ENCODE measurements at places on chromosomes 16 and 17.
A peak's percentile ranks its signal among the peaks of the same experiment; 100 is the strongest.

DNA sequence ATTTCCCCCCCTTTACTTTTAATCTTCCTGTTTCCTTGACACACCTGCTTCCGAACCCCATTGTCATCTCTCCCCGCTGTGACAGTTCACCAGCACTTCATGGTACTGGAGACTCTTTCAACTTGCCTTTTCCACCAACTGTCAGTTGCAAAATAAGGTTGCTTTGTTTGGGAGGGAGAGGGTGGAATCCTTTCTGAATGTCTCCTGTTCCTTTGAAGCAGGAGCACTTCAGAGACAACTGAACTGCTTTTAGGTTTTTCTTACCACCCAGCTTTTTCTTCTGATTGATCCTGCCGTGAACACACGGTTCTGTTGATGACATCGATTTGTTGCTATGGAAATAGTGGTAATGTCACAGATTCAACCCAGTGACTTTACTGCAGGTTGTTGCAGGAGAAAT is 42.0 kb downstream of the RPA1 start:
- no peak for DNase-seq

DNA sequence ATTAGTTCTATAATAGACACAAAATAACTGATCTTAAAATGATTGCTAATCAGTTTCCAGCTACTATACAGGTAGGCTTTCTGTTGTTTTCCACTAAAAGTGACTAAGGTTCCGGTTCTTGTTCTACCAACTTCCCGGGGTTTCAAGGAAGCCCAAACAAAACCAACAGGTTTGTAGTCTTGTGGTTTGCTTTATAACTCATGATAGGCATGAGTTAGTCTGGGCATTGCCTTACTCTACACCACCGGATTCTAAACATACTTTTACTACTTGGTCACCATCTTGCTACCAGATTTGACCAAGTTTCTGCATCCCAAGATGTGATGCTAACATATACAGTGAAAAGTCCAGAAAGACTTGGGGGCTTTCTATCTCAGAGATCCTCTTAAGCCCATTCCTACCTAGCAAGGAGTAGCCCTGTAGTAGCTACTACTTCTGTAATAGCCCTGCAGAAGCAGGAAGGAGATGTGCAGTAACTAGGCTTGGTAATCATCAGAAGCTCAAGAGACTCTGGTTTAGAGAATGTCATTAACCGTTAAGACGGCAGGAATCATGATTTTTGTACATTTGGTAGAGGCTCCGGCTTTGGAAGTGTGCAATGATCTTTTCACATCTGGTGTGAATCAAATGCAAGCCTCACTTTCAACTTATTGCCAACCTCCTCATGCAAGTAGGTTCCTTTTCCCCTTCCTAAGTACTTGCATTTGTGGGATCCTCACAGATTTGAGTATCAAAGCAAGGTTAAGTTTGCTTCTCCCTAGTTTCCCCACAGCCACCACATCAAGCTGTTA is 1.6 kb downstream of the FAM117A start:
- DNase-seq = no peak

DNA sequence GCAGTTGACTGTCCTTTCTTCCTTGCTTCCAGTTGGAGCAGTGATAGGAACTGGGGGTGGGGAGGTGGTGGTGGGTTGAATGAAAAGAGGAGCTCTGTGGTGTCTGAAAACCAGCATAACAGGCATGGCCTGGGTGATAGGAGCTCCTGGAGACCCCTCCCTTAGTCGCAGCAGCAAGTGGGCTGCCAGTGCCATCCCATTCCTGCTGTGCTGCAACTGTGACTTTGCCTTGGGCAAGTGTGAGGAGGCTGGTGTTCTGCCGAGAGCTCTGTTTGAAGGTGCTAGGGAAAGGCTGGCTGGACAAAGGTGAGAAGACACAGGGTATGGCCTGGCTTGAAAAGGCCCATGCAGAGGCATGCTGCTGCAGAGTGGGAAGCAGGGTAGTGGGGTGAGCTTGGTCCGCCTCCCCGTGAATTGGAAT is 2.7 kb upstream of the CDK5R1 start:
- DNase-seq = no peak

- no peak for DNase-seq
These were observed at the start of gene HBM for GRCh38 chr16:165539-166374. Gene HBM (plus strand): TSS chr16:165978. CDS start chr16:165998, 20 bp downstream.

DNA sequence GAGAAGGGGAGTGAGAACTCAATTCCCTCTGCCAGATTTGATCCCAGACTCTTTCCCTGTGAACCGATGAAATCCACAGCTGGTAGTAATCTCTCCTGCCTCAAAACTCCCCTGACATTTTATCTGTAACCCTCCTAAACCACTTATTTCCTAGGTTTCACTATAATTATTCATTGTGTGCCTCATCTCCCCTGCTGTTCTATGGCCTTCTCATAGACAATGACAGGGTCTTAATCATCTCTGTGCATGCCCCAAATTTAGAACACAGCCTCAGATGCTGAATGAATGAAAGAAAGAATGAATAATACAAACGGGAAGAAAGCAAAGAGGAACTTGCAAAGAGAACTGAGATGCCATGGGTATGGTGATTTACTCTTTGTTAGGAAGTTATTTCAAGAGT is 451.1 kb downstream of the HS3ST3B1 start:
- DNase-seq = no peak

GRCh38 chr16:6946106-6946505 is 386.5 kb upstream of the RBFOX1 start:
- DNase-seq = no peak

DNA sequence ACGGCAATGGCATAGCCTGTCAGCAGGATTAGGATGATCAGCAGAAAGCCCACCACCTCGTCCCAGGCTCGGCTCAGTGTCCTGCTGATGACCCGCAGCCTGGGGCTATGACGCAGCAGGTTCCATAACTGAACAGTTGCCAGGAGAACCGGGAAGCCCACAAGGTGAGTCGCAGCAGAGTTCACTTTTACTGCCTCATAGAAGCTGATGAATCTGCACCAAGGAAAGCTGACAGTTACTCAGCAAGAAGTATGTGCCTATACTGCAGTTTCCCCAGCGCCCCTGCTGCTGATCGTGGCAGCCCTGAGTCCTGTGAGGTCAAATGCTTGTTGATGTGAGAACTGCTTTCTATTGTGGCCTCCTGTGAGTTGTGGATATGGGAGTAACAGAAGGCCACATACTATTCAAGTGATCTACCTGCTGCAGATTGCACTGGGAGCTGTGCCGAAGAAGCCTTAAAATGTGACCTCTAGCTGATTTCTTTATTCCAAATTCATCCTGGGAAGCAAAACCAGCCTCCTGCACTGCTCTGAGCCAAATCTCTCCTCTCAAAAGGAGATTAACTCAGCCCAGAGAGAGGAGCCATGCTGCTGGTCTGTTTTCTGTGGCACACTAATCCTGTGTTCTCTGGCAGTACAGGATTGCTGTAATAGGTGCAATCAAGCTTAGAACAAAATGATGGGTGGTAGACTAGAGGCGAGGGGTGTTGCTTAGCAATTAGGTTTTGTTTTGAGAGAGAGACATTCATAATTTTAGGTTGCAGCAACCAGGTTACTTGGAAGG is 38.8 kb downstream of the IST1 start:
- DNase-seq = no peak

DNA sequence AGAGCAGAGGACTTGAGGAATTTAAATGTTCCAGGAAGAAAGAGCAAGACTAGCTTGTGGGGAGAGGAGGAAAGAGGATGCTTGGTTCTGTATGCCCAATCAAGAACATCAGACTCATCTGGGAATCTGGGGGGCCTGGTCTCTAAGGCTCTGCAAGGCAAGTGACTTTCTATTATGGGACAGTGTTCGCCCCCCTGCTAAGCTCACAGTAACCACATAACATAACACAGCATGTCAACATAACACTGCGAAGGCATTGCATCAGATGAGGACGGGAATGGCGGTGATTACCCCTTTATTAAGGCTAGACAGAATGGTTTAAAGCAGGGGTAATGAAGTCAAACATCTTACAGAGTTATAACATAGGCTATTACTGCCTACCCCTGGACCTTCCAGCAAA is 176.6 kb upstream of the IRX6 start:
- no peak for DNase-seq

GRCh38 chr17:1796800-1797199 is 32.9 kb downstream of the SMYD4 start:
- DNase-seq = no peak

DNA sequence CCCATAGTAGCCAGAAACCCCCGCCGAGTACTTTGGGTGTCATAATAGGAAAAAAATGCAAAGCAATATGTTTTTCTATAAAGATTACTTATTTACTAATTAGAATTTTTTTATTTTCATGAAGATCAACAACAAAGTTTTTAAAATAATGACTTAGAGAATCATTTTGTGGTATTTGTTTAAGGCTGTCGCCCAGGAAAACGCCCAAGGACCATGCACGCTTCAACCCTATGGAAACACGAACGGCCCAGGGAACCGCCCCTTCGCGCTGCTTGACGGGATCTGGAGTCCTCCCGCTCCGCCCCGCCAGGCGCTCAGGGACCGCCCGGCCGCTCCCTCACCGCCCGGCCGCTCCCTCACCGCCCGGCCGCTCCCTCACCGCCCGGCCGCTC is 408 bp upstream of the KPNA2 start:
- peak; percentile 95 for DNase-seq

DNA sequence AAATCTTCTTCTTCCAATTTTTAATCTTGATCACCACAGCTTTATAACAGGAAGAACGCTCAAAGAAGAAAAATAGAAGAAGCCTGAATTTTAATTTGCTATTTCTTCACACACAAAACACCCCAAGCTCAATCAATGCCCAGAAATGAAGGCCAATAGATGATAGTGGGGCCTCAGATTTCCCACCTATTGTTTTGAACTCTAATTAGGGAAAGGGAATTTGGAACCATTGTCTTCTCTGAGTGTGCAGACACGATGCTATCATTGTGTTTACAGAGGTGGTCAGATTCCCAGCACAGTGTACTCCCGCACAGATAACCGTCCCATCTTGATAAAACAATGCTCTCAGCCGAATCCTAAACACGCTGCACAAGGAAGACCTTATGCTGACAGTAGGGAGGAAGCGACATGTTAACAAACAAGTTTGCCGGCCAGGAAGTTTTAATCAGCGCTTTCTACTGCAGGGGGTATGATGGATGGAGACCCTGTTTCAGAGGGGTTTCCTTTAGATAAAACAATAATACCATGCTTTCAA is 684.7 kb downstream of the MAF start:
- DNase-seq = no peak

DNA sequence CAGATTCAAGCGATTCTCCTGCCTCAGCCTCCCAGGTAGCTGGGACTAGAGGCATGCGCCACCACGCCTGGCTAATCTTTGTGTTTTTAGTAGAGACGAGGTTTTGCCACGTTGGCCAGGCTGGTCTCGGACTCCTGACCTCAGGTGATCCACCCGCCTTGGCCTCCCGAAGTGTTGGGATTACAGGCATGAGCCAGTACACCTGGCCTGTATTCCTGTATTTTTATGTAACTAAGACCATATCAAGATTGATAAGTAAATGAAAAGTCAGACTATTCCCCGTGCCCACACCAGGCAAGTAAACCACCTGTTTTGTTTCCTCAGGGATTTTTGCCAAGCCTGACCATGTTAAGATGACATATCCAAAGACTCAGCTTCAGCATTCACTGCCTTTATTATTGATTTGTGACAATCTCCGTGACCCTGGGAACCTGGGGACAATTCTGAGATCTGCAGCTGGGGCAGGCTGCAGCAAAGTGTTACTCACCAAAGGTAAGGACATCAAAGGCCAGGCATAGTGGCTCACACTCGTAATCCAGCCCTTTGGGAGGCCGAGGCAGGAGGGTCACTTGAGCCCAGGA is 5.6 kb downstream of the MRM3 start:
- no peak for DNase-seq

GRCh38 chr17:7249214-7249613 is 2.3 kb downstream of the CTDNEP1 start:
- no peak for DNase-seq

GRCh38 chr17:42247734-42248133 is 28.5 kb downstream of the STAT5B start:
- no peak for DNase-seq

DNA sequence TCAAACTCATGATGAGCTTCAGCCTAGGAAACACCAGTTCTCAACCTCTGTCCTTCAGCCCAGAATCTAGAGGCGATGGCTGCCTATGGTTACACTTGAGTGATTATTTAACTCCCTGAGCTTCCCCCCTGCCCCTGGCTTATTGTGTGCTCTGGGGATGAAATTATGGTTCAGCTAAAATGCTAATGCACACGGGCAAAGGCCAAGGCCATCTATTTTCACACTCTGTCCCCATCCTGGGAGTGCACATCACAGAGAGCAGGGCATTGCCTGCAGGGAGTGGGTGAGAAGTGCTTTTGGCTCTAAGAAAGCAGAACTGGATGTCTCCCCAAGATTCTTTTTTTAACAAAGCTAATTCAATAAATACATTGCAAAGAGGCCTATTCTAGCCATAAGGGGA is 21.6 kb upstream of the CACNG5 start:
- no peak for DNase-seq

- no peak for DNase-seq
These were observed 116.9 kb downstream of the DNAH3 start for GRCh38 chr16:21033704-21034103.

- DNase-seq = no peak
These were observed 8.9 kb downstream of the DUS2 start for GRCh38 chr16:68031951-68032350.

DNA sequence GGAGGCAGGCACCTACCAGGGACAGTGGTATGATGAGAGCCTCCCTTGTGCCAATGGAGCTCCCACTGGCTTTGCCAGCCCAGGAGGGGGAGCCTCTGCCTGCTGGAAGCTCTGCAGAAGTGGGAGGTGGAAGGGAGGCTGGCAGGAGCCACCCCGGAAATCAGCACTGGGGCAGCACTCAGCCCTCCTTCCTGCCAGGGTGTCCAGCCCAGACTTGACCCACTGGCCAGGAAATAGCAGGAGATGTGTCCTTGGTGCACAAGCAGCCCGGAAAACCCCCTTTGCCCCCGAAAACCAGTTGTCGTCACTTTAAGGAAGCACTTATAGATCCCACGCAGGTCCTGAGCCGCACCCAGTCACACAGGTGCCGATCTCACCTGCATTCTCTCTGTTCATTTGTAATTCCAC is 49.3 kb upstream of the CACNG4 start:
- DNase-seq = no peak

- DNase-seq = no peak
These were observed 36.3 kb upstream of the CACNG1 start for GRCh38 chr17:67008101-67008500.

DNA sequence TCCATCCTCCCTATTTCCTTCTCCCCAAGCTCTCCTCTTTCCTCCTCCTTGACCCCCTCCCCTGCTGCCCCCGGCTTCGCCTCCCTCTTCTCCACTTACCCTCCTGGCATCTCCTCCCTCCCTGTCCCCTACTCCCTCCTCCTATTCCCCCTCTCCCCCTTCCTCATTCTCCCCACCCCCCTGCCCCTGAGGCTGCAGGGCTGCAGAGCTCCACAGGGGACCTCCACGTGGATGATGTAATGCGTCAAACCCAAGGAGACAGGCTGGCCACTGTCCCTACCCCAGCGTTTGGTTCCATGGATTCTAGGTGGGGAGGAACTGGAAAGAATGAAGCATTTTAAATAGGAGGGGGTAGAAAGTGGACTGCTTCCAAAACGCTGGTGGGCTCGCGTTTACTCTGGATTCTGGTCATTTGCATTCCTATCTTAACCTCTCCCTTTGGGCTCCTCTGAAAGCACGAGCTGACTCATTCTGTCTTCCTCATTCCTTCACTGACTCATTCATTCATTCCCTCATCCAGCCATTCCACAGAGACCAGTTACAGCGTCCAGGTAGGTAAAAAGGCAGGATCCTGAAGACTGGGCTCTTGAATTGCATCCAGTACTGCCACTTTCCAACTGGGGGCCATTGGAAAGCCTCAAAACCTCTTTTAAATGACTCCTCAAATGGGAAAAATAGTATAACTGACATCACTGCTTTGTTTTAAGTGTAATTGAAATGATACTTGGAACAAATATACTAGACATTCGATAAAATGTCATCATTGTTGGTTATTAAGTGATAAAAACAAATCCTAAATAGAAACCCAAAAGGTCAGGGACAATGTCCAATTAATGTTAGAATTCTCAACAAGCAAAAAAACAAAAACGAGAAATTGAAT is 943 bp upstream of the COTL1 start:
- no peak for DNase-seq
